Right renal pelvis (tissue), 4 donors: ENCODE measurements at places on chromosomes 7 and 10. TPM values are rescaled to one million over a fixed set of nuclear protein-coding genes. Genes with fewer than 3 reads are reported as not detected.

Gene CXCL12
- 441 TPM for polyA plus RNA-seq

GRCh38 chr10:77049896-77050295, 587.7 kb downstream of the KCNMA1 start:
- no peak for DNase-seq

GRCh38 chr7:49624611-49625010, 148.8 kb upstream of the VWC2 start:
- no peak for DNase-seq

Gene CREB5
- 8.8 TPM for polyA plus RNA-seq

Gene RBP4
- polyA plus RNA-seq, result 1.3 TPM

GRCh38 chr10:35225204-35225603, 98.6 kb downstream of the CREM start:
- DNase-seq, result no peak

DNA sequence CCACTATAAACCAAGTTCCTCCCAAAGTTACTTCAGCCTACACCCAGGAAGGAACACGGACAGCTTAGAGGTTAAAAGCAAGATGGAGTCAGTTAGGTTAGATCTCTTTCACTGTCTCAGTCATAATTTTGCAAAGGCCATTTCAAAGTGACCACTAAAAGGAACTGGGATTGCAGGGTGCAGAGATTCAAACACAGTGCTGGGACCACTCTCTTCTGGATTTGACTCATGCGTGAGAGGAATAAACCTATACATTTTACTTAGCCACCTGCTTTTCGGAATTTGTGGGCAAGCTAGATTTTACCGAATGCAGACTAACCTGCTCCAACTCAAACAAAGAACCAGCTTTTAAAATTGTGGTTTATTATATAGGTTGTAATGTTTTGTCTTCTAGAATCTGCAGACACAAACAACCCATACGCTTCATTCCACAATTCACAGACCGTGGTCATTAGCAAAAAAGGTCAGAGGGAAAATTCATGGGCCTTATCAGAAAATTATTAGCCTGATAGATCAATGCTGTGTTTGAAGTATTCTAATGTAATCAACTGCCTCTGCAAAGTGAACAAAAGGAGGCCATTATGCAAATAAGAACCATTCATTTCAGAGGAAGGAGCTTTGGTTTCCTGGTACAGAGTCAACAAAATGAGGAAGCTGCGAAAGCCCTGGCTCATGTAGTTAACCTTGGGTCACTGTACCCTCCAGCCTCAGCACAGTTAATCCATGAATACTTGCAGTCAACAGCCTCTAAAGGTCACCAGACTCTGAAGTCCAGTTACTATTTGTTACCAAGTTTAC, 342.7 kb upstream of the KLF6 start:
- DNase-seq, result no peak

- no peak for DNase-seq
These were observed 85.0 kb downstream of the SGMS1 start for GRCh38 chr10:50538555-50539398.

Gene CALD1
- 267 TPM for polyA plus RNA-seq

Gene MYOZ1
- polyA plus RNA-seq, result 7.1 TPM
